ENCODE measurements at places on chromosomes 4 and X.

DNA sequence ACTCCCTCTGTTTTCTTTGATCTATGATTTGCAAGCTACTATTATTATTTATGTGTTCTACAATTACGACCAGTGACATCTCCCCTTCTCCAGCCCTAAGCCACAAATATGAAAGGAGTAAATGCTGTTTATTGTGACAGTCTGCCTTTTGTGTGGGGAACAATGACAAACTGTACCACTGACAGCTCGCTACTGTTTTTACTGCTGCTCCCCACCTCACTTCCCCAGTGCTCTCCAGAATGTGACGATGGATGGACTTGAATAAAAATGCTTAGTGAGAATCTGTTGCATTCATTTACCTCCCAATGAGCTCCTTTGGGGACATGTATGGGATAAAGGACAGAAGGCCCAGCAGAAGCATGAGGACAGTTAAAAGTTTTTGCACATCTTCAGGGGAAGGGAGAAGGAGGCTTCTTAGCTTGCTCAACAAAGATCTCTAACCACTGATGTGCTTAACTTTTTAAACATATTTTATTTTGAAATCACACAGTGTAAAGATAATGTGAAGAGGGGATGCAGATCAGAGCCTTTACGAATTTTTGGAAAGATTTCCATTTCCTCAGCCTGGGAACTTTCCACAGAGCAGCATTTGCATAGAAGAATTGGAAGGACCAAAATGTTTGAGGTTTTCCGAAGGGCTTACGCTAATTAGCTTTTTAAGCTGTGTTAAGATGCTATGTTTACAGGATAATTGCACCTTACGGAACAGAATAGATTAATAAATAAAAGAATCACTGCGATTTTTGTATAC is 485.1 kb upstream of the TENM3 start:
- DNase-seq = no peak

GRCh38 chr4:189121336-189121735 is 819.3 kb upstream of the FRG1 start:
- no peak for DNase-seq

DNA sequence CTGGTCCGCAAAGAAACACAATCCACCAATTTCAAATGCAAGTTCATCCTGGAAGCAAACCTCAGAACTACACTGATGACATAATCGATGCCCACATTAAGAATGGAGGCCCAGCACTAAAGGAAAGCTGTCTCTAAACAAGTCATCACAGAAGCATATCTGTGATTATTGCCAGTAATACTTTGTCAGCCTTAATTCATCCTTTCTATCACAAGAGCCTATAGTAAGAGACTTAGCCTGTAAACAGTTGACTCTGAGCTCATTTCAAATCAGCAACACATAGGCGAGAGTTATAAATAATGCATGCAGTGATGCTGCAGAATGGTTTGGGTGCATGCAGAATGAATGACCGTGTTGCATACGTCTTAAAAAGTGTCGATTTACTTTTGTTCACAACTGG is 105.9 kb upstream of the ZFP42 start:
- DNase-seq = no peak

DNA sequence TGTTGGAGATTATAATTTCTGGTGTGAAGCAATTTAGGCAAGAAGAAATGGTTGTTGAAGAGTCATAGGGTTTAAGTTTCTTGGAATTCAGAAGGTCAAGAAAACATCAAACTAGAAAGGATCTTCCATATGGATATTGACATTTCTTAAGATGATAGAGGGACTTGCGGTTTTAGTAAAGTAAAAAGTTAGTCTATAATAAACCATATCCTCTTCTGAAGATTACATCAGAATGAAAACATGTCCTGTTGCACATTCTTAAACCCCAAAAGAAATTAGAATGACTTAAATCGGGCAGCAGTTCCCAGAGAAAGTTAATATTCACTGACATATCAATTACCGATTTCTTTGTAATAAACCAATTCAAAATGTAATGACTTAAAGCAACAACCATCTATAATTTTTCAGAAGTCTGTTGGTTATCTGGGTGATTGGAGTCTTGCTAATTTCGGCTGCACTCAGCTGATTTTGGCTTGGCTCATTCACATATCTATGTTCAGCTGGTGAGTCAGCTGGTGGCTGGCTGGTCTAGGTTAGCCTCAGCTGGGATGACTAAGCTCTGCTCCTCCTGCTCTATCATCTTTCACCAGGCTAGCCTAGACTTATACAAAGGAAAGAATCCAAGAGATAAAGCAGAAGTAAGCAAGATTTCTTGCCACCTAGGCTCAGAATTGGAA is 24.4 kb upstream of the DYNLT3 start:
- DNase-seq = no peak

- DNase-seq = no peak
Measured at GRCh38 chr4:154349829-154350228, 141.8 kb downstream of the DCHS2 start.

DNA sequence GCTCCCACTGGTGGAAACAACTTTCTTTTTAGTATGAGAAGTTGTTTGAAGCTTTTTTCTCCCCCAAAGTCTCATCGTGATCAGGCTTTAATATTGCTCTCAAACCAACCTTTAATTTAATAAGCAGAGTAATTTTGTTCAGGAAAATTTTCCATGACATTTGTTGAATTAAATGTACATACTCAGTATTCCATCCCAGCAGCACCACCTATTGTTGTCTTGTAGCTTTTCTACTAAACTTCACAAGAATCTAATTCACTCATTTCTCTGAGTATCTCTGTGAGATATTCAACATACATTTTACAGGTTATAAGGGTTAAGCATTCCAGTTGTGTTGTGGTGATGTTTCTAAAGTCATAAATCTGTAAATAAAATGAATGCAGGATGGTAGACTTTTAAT is 218.3 kb upstream of the HAND2 start:
- no peak for DNase-seq

GRCh38 chr4:105293360-105293759 is 146.7 kb downstream of the TET2 start:
- no peak for DNase-seq

DNA sequence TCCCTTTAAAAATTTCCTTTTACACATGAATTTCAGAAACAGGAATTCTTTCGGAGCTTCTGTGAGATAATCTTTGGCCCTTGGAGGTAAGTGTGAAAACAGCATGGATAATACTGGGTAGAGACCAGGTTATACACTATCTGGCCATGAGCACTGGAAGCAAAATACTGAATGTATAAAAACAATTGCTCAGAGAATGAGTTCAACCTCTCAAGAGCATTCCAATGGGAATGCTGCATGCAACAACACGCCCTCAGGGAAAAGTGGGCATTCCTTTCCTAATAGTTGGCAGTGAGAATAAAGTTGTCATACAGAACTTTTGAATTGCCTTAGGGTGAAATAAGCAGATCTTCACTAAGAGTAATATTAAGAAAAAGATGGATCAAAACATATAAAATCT is 574.8 kb upstream of the DIPK2B start:
- DNase-seq = no peak

- DNase-seq = no peak
Measured at GRCh38 chr4:72665171-72665968, 96.3 kb upstream of the ADAMTS3 start.

GRCh38 chrX:136146614-136147314 is 569 bp upstream of the FHL1 start:
- DNase-seq = no peak

GRCh38 chr4:83240379-83240875 is 44.2 kb downstream of the COQ2 start:
- DNase-seq = no peak

All from stimulated activated CD8-positive, alpha-beta memory T cell treated with anti-CD3 and anti-CD28 coated beads, Interleukin-4, amount 100 ng/mL, for 4 hours (primary cell).